Tongue (tissue), 3 donors: ENCODE measurements at places on chromosomes 3 and 15. TPM values are rescaled to one million over a fixed set of nuclear protein-coding genes. Genes with fewer than 3 reads are reported as not detected.

The CFAP20DC gene
- total RNA-seq: 4.2 TPM

The CD200 gene
- 10.2 TPM for total RNA-seq

DNA sequence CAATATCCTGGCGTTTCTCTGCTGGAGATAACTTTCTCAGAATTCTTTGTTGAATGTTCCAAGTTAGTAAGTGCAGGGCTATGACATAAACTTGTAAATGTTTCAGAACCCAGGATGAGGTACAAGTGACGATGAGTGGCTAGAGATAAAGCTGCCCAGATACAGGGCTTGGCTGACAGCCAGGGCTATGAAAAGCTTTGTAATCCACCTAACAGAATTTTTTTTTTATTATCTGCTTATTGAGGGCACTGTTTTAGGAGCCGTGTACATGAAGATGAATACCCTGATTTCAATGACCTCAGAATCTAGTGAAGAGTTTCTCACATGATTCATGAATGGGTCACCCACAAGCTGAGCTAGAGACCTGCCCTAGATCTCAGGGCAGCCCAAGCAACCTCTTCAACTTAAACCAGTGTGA lies 431.4 kb downstream of the DIPK2A start:
- no peak for DNase-seq

DNA sequence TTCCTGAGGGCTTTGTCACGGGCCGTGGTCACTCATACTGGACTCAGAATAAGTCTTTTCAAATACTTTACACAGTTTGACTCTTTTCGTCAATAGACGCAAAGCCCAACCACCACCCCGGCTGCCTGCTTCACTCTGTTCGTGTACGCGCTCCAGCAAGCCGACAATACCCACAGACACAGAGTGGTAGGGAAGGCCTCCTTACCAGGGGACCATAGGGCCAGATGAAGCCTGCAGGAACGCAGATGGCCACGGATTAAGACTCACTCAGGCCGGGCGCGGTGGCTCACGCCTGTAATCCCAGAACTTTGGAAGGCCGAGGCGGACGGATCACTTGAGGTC lies 29.7 kb downstream of the EFCAB12 start:
- DNase-seq: peak; percentile 25
